Activated naive CD4-positive, alpha-beta T cell treated with anti-CD3 and anti-CD28 coated beads, Interleukin-2, amount 50 U/mL, for 16 hours (primary cell): ENCODE measurements at places on chromosomes 12 and 14.

GRCh38 chr12:62806893-62807292 lies 128.1 kb downstream of the PPM1H start:
- DNase-seq, result no peak

GRCh38 chr12:132558042-132558856 lies 52.1 kb downstream of the LRCOL1 start:
- DNase-seq, result no peak

DNA sequence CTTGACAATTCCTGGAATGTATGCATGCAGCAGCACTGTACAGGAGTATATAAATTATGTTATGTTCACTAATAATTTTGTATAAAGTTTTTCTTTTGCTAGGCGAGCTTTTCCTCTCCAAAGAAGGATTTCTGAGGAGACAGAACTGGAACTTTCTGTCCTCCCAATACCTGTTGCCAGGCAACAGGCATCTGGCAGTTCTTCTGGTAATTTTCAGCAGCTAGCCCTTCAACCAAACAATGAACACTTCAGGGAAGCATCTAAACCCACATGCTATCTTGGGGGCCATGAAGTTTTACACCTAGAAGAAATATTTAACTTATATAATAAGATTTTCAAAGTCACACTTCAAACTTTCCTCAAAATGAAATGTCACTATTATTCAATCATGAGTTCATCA lies 162.9 kb upstream of the SYT10 start:
- no peak for DNase-seq

DNA sequence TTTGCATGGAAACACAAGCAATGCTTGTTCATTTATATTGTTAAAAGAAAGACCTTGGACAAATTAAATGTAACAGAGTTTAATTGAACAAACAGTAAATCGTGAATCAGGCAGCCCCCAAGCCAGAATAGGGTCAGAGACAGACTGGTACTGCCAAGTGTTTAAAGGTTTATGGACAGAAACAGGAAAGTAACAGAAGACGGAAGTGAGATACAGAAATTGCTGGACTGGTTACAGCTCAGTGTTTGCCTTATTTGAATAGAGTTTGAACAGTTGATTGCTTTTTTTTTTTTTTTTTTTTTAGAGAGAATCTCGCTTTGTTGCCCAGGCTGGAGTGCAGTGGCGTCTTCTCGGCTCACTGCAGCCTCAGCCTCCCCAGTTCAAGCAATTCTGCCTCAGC lies 50.3 kb downstream of the DAO start:
- DNase-seq, result no peak

DNA sequence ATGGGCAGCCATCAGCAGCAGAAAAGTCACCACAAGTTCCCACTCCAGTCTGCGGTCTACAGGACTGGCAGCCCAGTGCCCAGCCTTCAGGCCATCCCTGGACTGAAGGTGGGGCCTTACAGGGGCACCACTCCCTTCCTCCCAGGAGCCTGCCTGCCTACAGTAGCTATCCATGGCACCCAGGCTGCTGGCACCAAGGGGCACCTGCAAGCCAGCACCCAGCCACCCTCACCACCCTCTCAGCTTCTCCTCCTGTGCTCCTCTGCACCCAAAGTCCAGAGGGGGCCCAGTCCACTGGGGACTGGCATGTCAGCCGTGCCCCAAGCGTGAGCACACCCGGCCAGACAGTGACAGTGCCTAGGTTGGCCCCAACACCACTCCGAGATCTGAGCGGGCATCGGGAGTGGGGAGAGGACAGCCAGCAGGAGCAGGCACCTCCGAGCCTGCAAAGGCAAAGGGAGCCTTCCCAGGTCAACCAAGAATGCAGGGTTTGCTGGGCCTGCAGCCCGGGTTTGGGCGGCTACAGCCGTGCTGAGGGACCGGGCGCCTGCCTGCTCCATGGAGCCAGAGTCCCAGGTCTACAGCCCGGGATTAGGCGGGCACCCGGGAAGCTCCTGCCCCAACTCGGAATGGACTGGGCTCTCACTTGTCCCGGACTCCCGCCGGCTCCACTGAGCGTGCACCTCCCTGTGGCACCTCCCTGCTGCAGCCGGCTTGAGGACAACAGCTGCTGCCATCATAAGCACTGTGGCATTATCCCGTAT lies 8.1 kb upstream of the OR6C65 start:
- no peak for DNase-seq

DNA sequence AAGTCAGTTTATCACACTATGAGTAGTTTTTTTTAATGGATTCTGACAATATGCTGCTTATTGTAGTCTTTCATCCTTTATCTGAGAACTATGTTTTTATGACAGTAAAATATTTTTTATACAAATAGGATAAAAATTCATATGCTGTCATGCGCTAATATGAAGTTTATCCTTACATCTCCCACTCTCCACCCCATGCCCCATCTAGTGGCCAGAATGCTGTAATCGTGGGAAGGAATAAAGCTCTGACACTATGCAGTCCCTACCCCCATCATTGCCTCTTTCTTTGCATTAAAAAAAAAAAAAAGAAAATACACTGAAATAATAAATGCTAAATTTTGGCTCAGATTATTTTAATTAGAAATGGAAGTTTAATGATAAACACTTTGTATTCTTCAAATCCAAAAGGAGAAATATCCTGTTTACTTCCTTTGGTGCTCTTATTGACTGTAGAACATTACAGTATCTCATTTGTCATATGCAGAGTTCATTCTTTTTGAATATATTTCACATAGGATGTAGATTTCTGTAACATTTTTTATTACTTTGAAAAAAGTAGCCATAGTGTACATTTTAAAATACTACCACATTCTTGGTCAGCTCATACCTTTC lies 145.9 kb upstream of the SLCO1C1 start:
- no peak for DNase-seq

- no peak for DNase-seq
Observed at GRCh38 chr12:109439181-109439580, 37.9 kb downstream of the KCTD10 start.

GRCh38 chr12:98730412-98730811 lies 85.3 kb downstream of the APAF1 start:
- DNase-seq, result no peak

DNA sequence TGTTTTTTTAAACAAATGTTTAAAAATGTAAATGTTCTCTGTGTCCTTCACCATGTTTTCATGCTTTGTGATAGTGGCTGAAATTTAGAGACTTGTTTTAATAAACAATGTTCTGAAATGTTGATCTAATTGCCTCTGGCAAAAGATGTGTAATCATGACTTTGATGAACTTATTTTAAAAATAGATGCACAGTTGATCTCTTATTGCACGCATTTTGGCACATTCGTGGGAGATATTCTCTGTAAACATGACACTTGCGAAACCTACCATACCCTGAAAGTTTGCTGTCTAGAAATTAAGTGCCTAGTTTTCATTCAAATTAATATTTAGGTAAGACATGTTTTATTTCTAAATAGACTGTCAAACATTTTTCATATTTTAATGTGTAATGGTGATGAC lies 119.7 kb upstream of the DNM1L start:
- DNase-seq, result no peak

DNA sequence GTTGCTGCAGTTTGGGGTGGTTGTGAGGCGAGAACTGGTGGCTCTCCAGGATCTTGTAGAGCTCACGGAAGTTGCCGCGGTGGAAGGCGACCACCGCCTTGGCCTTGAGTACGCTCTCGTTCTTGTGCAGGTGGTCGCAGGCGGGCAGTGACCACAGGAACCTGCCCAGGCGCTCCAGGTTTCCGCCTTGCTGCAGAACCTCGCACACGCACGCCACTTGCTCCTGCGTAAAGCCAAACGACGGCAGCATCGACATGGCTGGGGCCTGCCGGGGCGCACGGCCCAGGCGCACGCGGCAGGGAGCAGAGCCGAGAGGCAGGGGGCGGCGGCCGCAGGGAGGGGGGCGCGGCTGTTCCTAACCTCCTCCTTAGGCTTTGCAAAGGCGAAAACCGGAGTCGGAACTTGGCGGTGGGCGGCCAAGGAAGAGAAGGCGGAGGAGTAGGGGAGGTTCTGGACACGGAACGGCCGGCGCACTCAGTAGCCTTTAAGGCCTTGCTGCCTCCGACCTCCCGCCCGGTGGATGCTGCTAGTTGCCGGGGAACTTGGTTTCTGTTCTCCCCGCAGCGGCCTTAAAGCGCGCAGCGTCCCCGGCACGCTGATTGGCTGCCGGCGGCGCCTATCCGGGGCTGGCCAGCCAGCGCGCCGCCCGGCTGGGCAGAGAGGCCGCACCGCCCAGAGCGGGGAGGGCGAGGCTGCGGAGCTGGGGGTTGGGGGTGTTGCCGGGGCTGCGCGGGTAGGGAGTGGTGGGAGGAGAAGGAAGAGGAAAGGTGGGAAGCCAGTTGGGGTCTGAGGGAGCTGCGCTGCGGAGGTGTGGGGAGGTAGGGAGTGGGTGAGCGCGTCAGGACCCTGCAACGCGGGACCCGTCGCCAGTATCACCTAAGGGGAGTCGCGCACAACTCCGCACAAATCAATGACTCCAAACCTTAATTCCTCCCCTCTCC lies at the start of gene SIX1:
Gene SIX1, minus strand, starts transcription at position 544 of the 941 bp plus-strand sequence. Its CDS starts 288 bp downstream, at position 256.
- DNase-seq, result no peak

DNA sequence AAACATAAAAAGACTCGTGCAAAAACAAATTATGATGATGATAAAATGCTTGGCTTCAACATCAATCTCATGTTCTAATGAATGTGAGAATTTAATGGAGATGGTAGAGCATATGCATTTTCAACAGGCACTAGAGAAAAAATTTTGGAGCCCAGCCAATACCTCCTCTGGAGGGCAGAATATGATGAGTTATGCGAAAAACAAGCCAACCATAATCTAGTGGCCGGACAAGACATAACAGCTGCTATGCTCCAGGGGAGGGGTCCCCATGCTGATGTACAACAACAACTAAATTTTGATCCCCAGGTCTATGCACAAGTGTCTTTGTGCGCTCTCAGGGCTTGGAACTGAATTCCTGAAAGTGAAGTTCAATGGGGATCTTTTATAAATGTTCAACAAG lies 1197.5 kb downstream of the LRFN5 start:
- no peak for DNase-seq

- no peak for DNase-seq
Observed at GRCh38 chr14:31580234-31580633, 19.0 kb downstream of the NUBPL start.

DNA sequence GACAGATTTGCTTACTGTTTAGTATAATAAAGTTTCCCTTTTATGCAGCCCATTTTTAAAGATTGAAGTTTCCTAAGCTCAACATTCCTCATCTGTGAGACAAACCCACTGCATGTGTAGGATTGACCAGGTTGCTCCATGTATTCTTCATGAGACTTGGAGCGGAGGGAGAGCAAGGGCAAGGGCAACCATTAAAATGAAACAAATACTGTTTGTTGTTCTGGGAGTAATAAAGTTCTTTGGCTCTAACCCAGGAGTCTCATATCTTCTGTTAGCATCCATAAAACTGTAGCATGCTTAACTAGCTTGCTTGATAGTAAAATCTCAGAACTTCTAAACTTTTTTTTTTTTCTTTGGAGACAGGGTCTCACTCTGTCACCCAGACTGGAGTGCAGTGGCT lies 74.2 kb downstream of the NTS start:
- no peak for DNase-seq

DNA sequence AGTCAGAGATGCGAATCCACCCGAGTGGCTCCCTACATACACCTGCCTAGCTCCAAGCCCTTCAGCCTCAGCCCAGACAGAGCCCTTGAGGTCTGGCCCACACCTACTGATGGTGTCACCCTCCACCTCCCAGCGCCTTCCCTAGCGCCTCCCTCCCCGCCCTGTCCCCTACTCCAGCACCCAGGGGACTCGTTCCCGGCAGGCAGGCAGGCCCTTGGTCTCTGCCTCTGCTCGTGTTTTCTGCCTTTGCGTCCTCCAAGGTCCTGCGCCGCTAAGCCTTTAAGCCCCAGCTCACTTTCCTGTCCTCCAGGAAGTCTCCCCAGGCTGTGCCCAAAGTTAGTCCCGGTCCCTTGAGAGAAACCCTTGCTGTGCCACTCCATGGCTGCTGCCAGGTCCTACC lies 12.7 kb downstream of the INF2 start:
- DNase-seq, result no peak

DNA sequence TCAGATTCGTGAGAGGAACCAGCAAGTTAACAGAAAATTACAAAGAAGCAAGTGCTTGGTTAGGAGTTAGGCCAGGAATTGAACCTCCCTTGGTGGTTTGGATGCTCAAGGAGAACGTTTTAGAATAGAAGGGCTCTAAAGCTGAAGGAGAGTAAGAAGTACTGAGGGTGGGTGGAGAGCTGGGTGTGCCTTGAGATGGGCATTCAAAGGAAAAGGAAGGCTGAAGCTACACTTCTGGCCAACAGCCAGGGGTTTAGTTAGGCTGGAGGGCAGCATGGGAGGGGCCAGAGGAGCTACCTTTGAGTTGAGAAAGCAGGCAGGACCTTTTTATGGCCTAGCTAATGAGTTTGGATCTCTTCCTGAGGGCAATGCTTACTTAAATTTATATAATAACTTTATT lies 421.2 kb downstream of the CCDC91 start:
- no peak for DNase-seq
